Heart left ventricle (tissue), 16 donors: ENCODE measurements at places on chromosomes 7 and 10. TPM values are rescaled to one million over a fixed set of nuclear protein-coding genes. Genes with fewer than 3 reads are reported as not detected.

Gene SMO
- total RNA-seq = 7.3 TPM

Gene LIPF
- total RNA-seq = not detected

Gene WDFY4
- 19.8 TPM for total RNA-seq

Gene FZD8
- total RNA-seq = 4.4 TPM

Gene VIPR2
- 26.8 TPM for total RNA-seq

Gene CAV1
- 408 TPM for total RNA-seq

Gene COL13A1
- 1.6 TPM for total RNA-seq

Gene RAPGEF5
- total RNA-seq = 15.5 TPM

Gene IFIT1B
- total RNA-seq = not detected

DNA sequence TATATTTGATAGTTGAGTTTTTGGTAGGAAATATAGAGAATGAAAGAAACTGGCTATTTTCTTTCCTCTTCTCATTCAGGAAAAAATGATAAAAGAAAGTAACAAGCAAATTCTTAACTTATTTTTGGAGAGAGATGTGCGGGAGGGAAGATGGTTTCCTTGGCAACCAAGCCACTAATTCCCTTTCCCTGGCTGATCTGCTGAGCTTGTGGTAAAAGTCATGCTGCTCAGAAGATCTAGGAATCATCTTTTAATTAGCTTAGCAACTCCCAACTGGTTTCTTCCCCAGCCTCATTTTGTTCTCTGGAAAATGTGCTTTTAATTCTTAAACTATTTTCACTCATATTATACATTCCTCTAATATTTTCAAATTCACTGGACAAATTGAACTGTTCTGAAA, 11.8 kb downstream of the UROS start:
- peaks cover 20% of the 10 kb centered on the region for H3K36me3 ChIP-seq
- H3K27me3 ChIP-seq = no peaks in the 10 kb centered on the region
- H3K27ac ChIP-seq = no peak overlapping the region
- no peaks in the 10 kb centered on the region for H3K4me1 ChIP-seq
- H3K4me3 ChIP-seq = no peak overlapping the region

DNA sequence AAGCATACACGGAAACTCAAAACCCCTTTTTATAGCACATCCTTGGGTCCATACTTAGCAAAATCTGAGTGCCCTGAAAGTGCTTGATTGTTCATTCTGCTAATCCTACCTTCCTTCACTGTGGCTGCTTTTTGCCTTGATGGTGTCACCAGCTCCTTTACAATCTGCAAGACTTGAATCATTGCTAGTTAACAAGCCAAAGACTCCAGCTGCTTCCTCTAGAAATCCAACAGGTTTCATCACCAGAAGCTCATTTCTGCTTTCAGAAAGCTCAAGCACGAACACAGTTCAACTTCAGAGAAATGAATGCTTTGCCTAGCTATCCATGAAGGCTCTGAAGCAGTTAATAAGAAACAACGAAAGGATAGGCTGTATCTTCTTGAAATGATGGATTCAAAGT, 38.0 kb downstream of the USP6NL start:
- no peak for DNase-seq
- H3K36me3 ChIP-seq = no peaks in the 10 kb centered on the region
- no peak overlapping the region for H3K27ac ChIP-seq
- no peaks in the 10 kb centered on the region for H3K27me3 ChIP-seq
- H3K4me3 ChIP-seq = no peak overlapping the region
- peaks cover 16% of the 10 kb centered on the region for H3K4me1 ChIP-seq

DNA sequence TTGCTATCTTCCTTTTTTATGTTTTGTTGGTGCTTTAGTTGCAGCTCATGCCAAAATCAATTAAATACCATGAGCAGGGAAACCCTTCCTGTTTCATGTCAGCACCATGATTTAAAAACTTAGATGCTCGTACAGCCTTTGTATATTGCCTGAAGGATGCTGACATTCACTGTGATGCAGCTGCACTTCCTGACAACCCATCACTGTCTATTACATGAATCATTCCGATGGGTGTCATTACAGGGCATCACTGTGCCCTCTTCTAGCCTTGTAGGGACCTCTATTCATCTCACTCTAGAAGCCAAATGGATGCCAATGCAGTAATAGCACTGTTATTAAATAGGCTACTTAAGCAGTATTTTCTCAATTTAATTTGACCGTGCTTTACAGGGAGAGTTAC, 18.3 kb upstream of the ITGB1 start:
- peaks cover 29% of the 10 kb centered on the region for H3K4me1 ChIP-seq
- no peak for DNase-seq
- H3K36me3 ChIP-seq = no peaks in the 10 kb centered on the region
- H3K27me3 ChIP-seq = no peaks in the 10 kb centered on the region
- no peak overlapping the region for H3K27ac ChIP-seq
- H3K4me3 ChIP-seq = no peak overlapping the region

DNA sequence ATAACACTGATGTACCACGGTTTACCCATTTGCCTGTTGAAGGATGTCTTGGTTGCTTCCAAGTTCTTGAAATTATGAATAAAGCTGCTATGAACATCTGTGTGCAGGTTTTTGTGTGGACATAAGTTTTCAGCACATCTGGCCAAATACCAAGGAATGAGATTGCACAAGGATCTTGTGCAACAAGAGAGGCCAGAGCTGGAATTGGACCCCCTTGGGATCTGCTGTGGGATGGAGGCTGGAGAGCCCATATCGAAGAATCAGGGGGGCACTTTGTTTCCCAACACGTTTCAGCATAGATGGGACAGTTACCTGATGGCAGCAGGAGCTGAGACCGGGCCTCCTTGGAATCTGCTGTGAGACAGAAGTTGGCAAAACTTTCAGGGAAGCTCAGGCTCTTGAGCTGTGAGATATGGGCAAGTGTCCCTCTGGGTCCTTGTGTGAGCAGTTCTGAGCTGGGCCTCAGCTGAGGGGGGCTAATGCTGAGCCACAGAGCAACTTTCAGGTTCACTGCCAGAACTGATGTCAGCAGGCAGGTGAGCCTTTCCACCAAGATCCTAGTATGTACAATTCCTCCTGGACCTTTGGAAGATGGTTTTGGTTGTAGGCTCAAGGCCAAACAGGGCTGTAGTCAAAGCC, 115.2 kb upstream of the RAB18 start:
- no peak for DNase-seq
- no peaks in the 10 kb centered on the region for H3K36me3 ChIP-seq
- H3K4me1 ChIP-seq = no peaks in the 10 kb centered on the region
- no peaks in the 10 kb centered on the region for H3K27me3 ChIP-seq

DNA sequence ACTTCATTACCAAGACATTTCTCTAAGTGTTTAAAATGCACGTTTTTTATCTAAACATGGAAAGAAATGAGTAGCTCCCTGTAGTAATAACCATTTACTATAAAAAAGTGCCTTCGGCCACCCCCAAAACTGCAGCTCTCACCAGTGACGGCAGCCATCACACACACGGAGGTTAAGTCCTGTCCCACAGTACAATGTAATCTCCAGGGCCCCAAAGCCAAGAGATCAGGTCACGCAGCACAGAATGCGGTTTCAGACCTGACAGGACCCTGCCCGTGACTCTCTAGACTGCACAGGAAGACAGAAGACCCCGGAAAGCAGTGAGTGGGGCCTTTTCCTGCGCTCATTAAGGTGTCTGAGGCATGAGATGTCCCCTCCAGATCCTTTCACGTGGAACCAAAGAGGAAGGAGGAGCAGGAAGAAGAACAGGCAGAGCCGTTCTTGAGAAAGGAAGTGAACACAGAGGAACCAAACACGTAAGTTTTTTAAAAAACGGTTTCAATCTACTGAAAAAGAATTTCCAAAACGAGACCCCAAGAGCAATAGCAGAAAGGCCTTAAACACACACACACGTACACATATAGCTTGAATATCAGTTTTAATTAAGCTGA, 125.7 kb downstream of the ZMYND11 start:
- H3K27me3 ChIP-seq = no peaks in the 10 kb centered on the region
- no peak overlapping the region for H3K4me3 ChIP-seq
- H3K36me3 ChIP-seq = no peaks in the 10 kb centered on the region
- H3K4me1 ChIP-seq = no peaks in the 10 kb centered on the region
- no peak for DNase-seq
- H3K27ac ChIP-seq = no peak overlapping the region

GRCh38 chr10:43261578-43262396, 5.1 kb downstream of the RASGEF1A start:
- peaks cover 8% of the 10 kb centered on the region for H3K4me1 ChIP-seq
- H3K27ac ChIP-seq = no peak overlapping the region
- H3K36me3 ChIP-seq = no peaks in the 10 kb centered on the region
- DNase-seq = no peak
- peaks cover 38% of the 10 kb centered on the region for H3K27me3 ChIP-seq
- no peak overlapping the region for H3K4me3 ChIP-seq

- H3K4me1 ChIP-seq = no peaks in the 10 kb centered on the region
- H3K27ac ChIP-seq = no peak overlapping the region
These were observed 20.8 kb upstream of the PAX2 start for GRCh38 chr10:100724531-100725027.

GRCh38 chr10:101452176-101452575, 98.2 kb downstream of the BTRC start:
- no peak for DNase-seq
- no peak overlapping the region for H3K4me3 ChIP-seq
- no peaks in the 10 kb centered on the region for H3K36me3 ChIP-seq
- H3K4me1 ChIP-seq = peaks cover 16% of the 10 kb centered on the region
- no peaks in the 10 kb centered on the region for H3K27me3 ChIP-seq

DNA sequence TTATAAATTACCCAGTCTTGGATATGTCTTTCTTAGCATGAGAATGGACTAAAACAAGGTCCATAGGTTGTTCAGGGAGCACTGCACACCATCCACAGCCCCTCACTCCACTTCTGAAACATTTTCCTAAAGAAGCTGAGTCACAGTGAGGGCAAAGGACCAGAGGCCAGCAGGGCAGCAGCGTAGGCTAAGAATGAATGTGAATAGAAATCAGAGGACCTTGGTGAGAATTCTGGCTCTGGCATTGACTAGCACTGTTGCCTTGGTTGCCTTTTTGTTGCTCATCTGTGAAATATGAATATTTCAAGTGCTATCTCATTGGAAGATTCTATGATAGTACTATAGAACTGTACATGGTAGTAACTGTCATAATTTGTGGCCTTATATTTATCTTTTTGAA, 41.7 kb upstream of the TOMM7 start:
- no peak overlapping the region for H3K27ac ChIP-seq
- H3K4me3 ChIP-seq = no peak overlapping the region
- DNase-seq = no peak
- H3K36me3 ChIP-seq = no peaks in the 10 kb centered on the region
- H3K27me3 ChIP-seq = no peaks in the 10 kb centered on the region
- peaks cover 25% of the 10 kb centered on the region for H3K4me1 ChIP-seq

GRCh38 chr10:95560278-95561176, 644 bp downstream of the SORBS1 start:
- H3K4me3 ChIP-seq = peak overlapping the region; percentile 82
- peak; percentile 46 for DNase-seq
- no peaks in the 10 kb centered on the region for H3K27me3 ChIP-seq
- peaks cover 50% of the 10 kb centered on the region for H3K4me1 ChIP-seq
- no peaks in the 10 kb centered on the region for H3K36me3 ChIP-seq

DNA sequence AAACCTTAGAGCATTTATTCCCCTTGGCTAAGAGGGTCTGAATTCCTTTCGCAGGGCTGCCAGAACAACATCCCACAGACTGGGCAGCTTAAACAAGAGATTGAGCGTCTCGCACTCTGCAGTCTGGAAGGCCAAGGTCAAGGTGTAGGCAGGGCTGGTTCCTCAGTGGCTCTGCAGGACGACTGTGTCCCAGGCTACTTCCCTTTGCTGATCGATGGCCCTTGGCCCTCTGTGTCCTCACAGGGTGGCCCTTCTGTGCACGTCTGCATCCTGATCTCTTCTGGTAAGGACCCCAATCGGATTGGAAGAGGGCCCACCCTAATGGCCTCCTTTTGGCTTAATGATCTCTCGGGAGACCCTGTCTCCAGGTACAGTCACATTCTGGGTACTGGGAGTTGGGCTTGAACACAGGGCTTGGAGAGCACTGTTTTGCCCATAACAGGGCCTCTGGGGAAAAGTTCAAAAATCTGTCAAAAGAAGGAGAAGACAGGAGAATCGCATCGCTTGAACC, 35.1 kb upstream of the DNAJB6 start:
- H3K4me1 ChIP-seq = no peaks in the 10 kb centered on the region
- H3K27me3 ChIP-seq = no peaks in the 10 kb centered on the region
- H3K27ac ChIP-seq = no peak overlapping the region
- DNase-seq = no peak

GRCh38 chr7:84908196-84908793, 278.6 kb downstream of the SEMA3D start:
- no peak overlapping the region for H3K27ac ChIP-seq
- H3K4me3 ChIP-seq = no peak overlapping the region
- no peak for DNase-seq
- no peaks in the 10 kb centered on the region for H3K27me3 ChIP-seq
- H3K4me1 ChIP-seq = no peaks in the 10 kb centered on the region

GRCh38 chr10:6005856-6006395, 28.6 kb upstream of the IL15RA start:
- H3K27me3 ChIP-seq = no peaks in the 10 kb centered on the region
- no peak overlapping the region for H3K27ac ChIP-seq
- no peaks in the 10 kb centered on the region for H3K36me3 ChIP-seq

DNA sequence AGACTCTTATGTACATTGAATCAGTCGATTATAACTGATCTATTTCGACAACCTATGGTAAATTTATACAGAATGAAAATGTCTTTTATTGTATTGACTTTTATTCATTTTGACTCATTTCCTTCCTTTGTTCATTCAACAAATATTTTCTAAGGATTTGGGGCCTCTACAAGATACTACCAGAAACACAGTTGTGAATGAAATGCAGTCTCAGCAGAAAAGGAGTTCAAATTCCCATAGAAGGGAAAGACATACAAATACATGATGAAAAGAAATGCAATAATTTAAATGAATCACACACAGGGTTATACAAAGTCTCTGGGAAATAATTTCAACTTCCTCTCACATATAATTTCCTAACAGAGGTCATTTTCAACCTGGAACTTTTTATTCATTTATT, 134.0 kb upstream of the SEMA3A start:
- H3K4me1 ChIP-seq = no peaks in the 10 kb centered on the region
- DNase-seq = no peak
- no peaks in the 10 kb centered on the region for H3K36me3 ChIP-seq

GRCh38 chr7:117019786-117020590, 66.7 kb downstream of the ST7 start:
- H3K27me3 ChIP-seq = no peaks in the 10 kb centered on the region
- peak; percentile 77 for DNase-seq
- peak overlapping the region; percentile 50 for H3K27ac ChIP-seq
- no peaks in the 10 kb centered on the region for H3K36me3 ChIP-seq
- H3K4me1 ChIP-seq = no peaks in the 10 kb centered on the region
- H3K4me3 ChIP-seq = peak overlapping the region; percentile 46
